Activated naive CD4-positive, alpha-beta T cell treated with anti-CD3 and anti-CD28 coated beads, Interleukin-2, amount 10 ng/mL, durations not matched to agents 7 days and 5 days (primary cell): ENCODE measurements at places on chromosomes 7 and 10.
A peak's percentile ranks its signal among the peaks of the same experiment; 100 is the strongest.

GRCh38 chr7:18221377-18222293 is 194.0 kb upstream of the PRPS1L1 start:
- no peaks in the 10 kb centered on the region for H3K27me3 ChIP-seq
- H3K4me3 ChIP-seq: no peak overlapping the region
- no peak overlapping the region for H3K27ac ChIP-seq
- no peak for DNase-seq

- peaks cover 4% of the 10 kb centered on the region for H3K27me3 ChIP-seq
- H3K4me3 ChIP-seq: no peak overlapping the region
- H3K36me3 ChIP-seq: no peaks in the 10 kb centered on the region
- no peak for DNase-seq
- no peak overlapping the region for H3K27ac ChIP-seq
Observed at GRCh38 chr7:129536323-129536722, 34.0 kb downstream of the SMKR1 start.

DNA sequence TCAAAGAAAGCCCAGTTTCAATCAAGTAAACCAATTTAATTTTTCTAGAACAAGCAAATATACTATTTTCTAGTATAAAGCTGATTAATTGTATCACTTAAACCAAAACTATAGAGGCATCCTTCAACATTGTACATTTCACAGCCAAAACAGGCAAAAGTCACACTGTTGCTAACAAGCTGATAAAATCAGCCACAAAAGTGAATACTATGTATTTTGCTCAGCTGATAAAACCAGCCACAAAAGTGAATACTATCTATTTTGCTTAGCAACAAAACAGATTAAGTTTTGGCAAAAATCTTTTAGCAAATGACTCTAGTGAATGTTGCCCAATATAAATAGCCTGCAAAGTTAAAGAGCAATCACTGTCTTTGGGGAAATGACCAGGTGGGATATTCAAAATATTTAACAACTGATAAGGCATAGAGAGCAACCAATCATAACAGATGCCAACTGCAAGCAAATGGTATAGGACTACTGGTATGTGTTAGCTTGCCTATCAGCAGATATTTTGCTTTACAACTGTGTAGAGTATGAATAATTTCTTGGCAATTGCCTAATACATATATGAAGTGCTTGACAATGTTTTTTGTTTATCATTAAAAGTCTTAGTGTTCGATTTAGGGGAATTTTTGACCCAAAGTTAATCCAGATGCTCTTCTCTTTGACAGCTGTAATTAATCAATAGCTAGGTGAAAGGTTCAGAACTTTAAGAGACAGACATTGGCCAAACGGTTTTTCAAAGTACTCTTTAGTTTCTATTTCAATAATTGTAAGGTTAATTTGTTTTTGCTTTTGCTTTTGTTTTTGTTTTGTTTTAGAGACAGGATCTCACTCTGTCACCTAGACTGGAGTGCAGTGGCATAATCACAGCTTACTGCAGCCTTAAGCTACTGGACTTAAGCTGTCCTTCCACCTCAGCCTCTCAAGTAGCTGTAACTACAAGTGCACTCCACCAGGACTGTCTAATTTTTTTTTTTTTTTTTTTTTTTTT is 44.4 kb upstream of the SP4 start:
- peaks cover 22% of the 10 kb centered on the region for H3K4me1 ChIP-seq
- peak overlapping the region; percentile 75 for H3K27ac ChIP-seq
- DNase-seq: no peak
- no peak overlapping the region for H3K4me3 ChIP-seq
- no peaks in the 10 kb centered on the region for H3K27me3 ChIP-seq

- peak; percentile 13 for DNase-seq
- no peak overlapping the region for H3K4me3 ChIP-seq
- H3K36me3 ChIP-seq: no peaks in the 10 kb centered on the region
Observed at GRCh38 chr10:97020452-97021400, 165.0 kb downstream of the SLIT1 start.

DNA sequence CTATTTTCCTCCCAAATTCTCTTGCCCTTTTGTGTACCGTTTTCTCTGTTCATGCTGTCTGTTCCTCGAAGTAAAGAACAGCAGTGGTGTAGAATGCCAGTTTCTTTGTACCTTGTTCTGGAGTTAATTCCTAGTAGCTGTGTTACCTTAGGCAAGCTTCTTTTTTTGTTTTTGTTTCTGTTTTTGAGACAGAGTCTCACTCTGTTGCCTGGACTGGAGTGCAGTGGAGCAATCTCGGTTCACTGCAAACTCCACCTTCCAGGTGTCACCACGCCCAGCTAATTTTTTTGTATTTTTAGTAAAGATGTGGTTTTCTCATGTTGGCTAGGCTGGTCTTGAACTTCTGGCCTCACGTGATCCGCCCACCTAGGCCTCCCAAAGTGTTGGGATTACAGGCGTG is 221.2 kb downstream of the BBS9 start:
- no peaks in the 10 kb centered on the region for H3K36me3 ChIP-seq
- H3K27me3 ChIP-seq: no peaks in the 10 kb centered on the region
- no peaks in the 10 kb centered on the region for H3K4me1 ChIP-seq
- H3K27ac ChIP-seq: no peak overlapping the region
- DNase-seq: no peak
- H3K4me3 ChIP-seq: no peak overlapping the region
